ENCODE measurements at places on chromosomes 6 and 20.

GRCh38 chr6:89364586-89364985 lies 12.1 kb upstream of the UBE2J1 start:
- no peak for DNase-seq

GRCh38 chr6:106569428-106569827 lies 59.9 kb downstream of the RTN4IP1 start:
- no peak for DNase-seq

DNA sequence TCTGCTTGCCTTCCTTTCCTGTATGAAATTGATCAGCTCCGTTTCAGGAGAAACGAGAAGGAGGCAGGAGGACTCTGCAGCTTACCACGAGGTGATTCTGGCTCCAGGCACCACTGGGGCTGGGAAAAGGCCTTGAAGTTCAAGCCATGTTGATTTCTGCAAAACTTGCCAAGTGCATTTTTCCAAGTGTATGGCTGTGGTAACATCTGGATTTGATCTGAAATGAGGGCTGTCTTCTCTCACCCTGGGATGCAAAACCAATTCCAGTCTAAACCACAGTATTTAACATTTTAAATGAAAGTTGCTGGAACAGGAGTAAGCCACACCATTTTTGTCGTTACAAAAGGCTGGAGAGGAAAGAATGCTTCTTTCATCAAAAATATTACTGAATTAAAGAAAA lies 36.1 kb upstream of the FAM210B start:
- no peak for DNase-seq

DNA sequence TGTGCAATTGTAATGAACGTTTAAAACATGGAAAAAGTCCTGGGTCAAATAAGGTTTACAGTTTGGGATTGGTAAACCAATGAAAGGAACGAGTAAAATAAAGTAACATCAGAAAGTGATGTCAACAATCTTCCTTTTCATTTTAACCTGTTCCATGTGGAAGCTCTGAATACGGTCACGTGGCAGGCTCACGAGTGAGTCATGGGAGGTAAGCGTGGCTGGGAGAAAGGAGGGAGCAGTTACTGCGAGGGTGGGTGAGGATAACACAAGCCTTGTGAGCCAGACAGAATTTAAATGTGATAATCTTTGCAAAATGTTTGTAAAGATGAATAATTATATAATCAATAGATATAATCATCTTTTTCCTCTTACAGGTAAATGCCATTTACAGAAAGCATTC lies 171.3 kb upstream of the HDAC2 start:
- DNase-seq = no peak

DNA sequence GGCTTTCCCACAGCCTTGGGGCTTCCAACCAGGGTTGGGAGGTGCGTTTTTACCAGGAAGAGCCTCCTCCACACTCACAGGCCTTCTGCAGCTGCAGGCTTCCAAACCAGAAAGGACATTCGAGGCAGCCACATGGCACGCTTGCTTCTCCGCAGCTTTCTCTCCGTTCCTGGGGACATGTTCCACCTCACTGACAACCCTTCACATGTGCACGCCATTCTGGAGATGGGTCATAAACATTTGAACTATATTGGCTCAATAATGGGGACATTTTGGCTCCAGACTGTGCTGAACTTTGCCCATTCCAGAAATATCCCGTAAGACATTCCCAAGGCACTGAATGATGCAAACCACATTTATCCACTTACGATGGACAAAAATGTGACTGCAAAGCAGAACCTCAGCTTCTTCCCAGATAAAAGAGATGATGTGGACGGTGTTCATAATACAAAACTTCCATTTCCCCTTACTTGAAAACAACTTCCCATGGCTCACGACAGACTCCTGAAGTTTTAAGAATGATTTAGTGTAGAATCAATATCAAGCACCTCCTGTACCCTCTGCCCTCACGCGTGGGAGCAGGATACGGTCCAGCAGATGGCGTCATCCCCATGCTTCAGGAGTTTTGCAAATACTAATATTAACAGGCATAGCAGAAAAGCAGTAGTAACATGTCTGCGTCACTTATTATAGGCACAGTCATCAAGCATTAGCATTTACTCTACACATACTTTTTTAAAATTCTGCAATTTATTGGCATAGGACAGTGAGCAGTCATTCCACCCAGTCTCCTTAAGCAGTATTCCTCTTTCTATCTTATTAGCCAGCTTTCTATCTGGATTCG lies 25.4 kb upstream of the FOXF2 start:
- no peak for DNase-seq

DNA sequence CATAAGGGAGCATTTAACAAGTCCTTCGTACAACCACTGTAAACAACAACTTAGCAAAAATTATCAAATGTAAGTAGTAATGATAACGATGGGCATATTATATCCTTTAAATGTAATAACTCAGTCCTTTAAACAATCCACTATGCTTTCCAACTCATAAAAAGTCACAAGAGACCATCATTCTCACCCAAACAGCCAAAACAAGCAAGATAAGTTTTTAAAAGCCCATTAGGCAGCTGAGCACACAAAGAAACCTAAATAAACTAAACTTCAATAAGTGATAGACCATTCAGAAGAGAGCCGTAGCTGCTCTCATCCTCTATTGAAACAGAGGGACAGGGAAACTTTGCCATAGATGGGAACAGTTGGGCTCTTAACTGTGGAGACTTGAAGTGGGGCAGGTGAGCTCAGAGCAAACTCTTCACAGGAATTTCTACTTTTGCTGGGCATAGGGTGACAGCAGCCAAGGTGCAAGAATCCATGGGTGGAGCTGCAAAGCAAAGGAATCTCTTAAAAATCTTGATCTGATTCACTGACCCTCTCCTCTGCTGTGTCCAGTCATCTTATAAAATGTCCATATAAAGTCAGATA lies 22.5 kb downstream of the RAB22A start:
- DNase-seq = no peak

DNA sequence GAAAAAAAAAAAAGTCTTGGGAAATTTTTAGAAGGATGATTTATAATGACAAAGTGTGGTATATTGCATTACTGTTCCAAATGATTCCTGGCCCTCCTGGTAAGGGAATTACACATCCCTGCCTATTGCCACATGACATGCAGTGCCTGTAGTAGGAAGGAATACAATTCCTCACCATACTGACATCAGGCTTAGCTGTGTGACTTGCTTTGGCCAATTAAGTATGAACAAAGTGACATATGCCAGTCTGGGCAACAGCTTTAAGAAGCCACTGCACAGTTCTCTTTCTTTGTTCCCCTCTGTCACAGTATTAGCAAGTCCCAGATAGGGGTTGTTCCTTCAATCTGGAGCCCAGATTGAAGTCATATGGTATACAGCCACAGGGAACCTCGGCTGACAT lies 100.5 kb downstream of the KIF13A start:
- DNase-seq = no peak

- DNase-seq = no peak
These were observed 120.5 kb upstream of the SULF2 start for GRCh38 chr20:47905628-47906347.

GRCh38 chr6:158783851-158784250 lies 35.3 kb downstream of the EZR start:
- DNase-seq = no peak

DNA sequence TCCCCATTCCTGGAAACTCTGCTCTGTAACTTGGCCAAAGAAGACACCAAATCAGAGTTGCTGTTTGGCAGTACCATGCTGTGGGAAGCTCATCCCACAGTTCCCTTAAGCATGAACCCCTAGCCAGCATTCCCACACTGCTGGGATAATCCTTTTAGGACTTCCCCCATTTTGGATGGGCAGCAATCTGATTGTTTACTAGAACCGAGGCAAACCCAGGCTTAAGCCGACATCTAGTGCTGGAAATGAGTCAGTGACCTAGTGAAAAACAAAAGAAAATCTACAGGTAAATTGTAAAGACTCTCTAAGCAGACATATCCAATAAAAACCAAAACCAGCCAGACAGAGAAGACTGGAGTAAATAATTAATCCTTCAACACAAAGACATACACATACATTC lies 5.2 kb downstream of the DNAH8 start:
- no peak for DNase-seq

- no peak for DNase-seq
These were observed 135.9 kb downstream of the TMEM242 start for GRCh38 chr6:157187182-157188083.

GRCh38 chr6:20670750-20671149 lies 136.5 kb downstream of the CDKAL1 start:
- DNase-seq = no peak

DNA sequence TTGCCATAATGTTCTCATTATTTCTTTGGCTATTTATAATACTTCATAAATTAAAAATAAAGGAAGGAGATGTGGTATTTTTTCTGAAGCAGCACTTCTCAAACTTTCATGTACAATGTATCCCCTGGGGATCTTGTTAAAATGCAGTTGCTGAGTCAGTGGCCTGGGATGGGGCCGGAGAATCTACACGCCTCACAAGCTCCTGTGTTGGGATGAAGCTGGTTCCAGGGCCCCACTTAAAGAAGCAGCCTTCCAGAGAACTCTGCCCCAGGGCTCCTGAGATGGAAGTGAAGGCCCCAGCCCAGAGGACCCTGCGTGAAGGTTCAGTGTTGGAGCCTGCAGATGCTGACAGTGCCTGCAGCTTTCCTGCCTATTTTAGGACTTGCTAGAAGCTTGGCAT lies 40.1 kb upstream of the SLC23A2 start:
- no peak for DNase-seq

DNA sequence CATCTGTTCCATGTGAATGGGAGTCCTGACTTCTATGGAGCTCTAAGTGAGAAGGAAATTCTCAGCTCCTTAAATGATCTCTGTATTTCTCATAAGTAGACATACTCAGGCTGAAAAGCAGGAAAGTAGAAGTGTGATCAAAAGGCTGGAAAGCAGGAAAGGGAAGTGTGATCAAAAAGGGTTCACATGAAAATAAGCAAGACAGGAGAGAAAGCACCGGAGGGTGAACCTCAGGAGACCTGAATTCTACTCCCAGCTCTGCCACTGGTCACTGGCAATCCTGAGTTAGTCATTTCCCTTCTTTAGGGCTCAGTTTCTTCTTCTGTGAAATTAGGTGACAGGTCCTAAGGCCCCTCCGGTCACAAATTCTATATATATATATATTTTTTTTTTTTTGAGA lies 55.5 kb upstream of the TRERF1 start:
- DNase-seq = no peak

GRCh38 chr6:134529921-134530320 lies 212.0 kb upstream of the SGK1 start:
- no peak for DNase-seq
